NCI-H524 (cell line): ENCODE measurements at places on chromosomes 16 and 17.
A peak's percentile ranks its signal among the peaks of the same experiment; 100 is the strongest.

DNA sequence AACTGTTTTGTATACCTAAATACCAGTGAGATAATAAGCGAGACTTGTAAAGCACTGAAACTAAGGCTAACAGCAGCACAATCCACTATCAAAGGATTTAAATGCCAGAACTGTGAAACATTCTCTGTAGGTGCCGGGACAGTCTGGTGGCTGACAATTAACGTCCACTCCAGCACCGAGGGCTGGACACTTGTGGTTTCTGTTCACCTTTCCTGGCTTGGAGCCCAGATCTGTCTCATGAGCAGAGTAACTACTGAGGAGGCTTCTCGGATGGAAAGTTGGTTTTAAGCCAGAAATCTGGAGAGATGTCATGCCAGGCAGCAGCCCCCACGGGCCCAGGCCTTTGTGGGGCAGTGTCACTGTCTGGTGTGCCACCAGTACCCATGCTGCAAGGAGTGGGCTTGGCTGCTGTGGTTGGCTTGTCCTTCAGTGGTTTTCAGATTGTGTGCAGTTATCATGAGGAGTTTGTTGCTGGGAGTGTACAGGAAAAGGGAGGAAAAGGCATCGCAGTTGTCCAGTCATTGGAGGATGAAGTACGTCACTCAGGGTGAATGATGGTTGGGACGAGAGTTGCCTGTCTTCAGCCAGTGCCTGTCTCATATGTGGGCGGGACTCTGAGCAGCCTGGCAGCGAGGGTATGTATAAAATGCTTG lies 35.5 kb downstream of the UBN1 start:
- DNase-seq = no peak

DNA sequence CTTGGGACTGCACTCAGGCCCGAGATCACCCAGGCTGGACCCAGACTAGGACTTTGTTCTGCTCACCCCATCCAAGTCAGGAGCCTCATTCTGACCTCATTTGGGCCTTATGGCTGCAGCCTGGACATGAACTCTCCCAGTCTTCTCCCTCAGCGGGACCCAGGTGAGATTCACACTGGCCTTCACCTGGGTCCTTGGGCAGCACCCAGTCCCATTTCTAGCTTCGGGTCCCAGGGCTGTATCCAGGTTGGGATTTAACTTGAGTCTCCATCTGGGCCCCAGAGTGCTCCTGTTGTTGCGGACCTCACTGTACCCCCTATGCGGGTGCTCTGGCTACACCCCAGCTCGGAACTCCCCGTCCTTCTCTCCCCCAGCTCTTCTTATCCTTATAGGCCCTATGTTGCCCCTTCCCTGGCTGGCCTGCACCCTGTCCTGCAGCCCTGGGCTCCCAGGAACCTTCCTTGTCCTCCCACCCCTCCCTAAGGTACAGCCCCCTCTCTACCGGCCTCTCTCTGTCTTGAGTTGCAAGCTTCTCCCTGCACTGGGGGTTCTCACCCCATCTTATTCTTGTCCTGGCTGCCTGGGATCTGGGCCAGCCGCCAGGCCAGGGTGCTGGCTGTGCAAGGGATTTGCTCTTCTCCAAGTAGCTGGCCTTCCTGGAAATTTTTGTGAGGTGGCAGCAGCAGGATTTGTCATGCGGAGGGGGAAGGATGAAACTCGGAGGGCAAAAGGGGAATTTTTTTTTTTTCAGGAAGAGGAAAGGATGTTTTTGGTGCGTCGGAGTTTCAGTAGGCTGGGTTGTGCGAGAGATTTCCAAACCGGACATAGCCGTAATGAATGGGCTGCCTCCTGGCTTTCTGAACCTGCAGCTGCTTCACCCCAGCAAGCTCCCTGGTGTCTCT lies 904 bp downstream of the MAP2K3 start:
- DNase-seq = peak; percentile 43

DNA sequence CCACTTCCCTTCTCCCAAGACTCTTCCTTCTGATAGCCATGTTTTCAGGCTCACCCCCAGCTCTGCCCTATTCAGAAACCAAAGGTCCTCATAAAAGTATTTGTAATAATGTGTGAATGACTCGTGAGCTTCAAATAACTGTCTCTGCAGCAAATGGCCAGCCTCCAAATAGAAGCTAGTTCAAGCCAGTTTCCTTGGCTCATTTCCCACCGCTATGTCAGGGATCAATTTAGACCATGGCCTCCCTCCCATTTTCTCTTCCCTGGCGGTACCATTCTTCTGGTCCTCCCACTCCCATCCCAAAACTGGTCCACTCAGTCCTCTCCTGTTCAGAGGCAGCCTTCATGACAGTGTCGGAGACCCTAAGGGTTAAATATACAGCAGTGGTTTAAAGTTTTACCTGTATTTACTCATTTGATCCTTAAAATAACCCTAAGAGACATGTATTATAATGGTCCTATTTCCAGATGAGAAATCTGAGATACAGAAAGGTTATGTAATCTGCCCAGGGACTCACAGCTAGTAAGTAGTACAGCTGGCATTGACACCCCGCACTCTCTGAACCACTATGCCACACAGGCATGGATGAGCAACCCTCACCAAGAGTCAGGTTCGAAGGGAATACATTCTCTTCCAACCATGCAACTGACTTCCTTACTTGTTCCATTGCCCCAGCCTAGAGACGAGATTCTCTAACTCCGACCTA lies 42.9 kb downstream of the GAS7 start:
- DNase-seq = no peak

DNA sequence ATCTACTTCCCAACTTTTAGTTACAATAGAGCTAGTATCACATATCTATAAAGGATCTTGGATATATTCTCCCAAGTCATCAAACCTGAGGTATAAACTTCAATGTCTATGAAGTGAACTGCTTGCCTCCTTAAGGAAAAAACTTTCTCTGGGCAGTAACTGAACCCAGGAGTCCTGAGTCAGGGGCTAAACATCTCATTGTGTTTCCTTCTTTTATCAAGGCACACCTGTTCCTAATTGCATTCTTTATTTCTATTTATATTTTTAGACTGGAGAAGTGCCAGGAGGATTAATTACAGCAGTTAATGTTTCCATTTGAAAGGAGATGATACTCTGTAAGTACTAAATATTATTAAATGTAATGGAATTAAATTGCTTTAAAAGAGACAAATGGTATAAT lies 98.6 kb downstream of the CDH8 start:
- DNase-seq = no peak

DNA sequence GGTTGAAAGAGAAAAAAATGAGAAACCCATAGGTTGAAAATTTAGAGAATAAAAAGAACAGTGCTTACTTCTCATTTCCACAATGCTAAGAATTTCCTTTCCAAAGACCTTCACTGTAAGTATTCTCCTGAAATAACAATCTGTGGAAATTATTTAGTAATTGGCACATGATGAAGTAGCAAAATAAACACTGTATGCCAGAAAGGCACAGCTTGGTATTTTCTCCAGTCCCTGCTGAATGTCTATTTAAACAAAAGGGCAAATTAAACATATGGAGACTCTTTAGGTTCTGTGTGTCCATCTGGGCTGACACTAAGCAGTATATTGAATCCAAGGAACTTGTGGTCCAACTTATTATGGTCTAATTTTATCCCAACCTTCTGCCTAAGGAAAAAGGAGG lies 46.1 kb downstream of the CHCT1 start:
- DNase-seq = peak; percentile 77
